ENCODE measurements at places on chromosomes 7 and 10.

GRCh38 chr7:111887734-111888133, 318.5 kb downstream of the DOCK4 start:
- no peak for DNase-seq

GRCh38 chr7:27134392-27134791, 3.8 kb upstream of the HOXA4 start:
- DNase-seq = no peak

DNA sequence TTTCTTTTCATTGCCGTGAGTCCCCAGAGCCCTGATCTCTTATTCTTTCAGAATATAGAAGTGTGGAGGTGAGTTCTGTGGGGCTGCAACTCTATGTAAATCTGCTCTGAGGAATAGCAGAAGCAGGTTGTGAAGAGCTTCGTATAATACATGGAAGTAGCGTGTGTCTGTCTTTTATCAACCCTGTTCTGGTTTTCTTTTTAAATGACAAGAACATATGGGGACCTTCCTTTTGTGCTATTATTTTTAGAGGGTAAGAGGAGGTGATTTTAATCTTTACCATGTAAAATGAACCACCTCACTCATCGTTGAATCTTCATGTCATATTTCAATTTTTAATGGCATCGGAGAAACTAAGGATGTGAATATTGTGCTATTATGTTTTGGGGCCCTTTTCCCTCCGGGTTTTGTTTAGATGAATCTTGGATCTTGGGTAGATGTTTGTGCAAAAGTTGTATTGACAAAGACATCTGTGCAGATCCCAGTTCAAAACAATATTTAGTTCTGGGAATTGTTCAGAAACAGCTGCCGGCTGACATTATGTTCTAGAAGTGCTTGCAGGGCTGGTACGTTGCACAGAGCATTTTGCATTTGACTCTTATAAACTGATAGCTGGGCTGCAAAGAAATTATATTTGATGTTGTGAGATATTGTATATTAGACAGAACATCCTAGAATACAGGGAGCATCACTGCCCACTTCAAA, 46.7 kb downstream of the PLXDC2 start:
- no peak for DNase-seq

GRCh38 chr10:96619120-96619519, 32.3 kb upstream of the TM9SF3 start:
- no peak for DNase-seq

GRCh38 chr10:67858971-67859370, 21.0 kb upstream of the DNAJC12 start:
- no peak for DNase-seq

DNA sequence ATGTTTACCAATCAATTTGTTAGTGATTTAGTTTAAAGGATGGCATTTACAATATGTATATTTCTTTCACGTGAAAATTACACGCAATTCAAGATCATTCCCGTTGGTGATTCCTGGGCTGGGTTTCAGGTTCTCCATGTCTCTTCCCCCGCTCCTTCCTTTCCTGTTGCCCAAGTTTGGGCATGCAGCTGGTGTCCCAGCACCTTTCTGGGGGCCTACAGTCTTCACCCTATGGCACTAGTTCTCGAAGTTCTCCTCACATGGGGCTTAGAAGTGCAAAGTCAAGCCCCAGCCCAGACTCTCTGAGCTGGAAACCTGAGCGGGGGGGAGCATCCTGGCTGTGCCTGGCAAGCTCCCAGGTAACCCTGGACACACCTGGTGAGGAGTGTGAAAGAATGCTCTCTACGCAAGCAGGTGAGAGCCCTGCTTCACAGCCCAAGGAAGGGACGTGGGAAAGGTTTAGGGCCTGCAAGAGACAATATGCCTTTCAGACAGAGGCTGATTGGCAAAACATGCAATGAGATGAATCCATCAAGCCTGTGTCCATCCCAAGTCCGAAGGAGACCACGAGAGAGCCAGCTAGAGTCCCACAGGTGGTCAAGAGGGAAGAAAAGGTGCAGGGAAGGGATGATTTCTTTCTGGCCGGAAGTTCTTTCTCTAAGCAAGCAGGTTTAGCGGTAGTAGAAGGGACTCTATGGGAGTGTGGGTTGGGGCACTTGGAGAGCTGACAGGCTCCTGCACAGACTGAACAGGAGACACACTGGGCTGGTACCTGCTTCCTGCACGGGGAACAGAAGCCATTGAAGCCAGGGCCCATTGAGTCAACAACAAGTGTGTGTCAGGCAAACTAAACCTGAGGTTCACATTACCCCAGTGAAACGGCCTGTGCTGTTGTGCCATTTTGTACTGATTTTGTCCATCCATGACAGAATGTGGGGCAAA, 131.1 kb downstream of the ADARB2 start:
- no peak for DNase-seq

GRCh38 chr7:36226151-36226550, 73.1 kb downstream of the EEPD1 start:
- no peak for DNase-seq

DNA sequence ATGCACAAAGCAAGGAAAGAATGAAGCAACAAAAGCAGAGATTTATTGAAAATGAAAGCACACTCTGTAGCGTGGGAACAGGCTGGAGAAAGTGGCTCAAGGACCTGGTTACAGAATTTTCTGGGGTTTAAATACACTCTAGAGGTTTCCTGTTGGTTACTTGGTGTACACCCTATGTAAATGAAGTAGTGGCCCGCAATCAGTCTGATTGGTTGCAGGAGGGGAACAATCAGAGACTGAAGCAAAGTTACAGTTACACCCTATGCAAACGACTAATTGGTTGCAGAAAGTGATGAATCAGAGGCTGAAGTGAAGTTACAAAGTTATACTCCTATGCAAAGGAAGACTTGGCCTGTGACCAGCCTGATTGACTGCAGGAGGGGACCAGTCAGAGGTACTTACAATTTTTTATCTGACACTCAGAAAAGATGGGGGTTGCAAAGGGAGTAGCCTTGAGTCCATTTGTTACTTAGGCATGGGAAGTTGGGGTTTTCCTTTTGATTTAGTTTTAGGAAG, 3.6 kb upstream of the MTPN start:
- DNase-seq = peak; percentile 38

DNA sequence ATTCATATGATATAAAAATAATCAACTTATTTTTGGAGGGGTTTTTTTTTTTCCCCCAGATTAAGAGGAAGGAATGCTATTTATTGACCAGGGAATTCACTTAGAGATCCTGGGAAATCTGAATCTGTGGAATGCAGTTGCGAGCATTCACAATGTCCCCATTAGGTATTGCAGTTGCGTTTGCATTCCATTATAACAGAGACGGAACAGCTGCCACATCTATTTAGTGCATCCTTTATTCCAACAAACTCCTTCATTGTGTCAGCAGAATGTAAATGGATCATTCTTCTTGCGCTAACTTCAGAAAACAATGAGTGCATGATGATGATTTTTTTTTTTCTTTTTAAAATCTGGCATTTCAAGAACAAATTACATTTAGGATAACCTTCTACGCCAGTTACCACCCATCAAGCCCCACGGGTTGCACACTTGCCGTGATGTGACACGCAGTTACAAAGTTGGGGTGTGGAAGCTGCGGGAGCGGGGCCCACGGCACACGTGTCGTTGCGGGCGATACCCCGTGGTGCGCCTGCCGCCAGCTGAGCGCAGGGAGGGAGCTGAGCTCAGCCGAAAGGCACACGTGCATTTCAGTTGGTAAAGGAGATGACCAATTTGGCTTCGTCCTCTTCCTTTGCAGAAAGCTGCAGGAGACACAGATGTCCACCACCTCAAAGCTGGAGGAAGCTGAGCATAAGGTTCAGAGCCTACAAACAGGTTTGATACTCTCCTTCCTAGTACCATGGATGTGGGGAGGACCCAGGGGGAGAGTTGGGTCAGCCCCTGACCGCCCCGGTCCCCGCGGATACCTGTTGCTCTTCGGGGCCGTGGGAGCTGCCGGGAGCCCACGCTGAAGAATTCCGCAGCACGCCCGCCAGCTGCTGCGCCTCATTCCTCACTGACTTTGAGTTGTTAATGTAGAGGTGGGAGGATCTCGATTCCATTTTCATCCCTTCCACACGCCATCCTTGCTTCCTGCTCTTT, 175.3 kb upstream of the SH2B2 start:
- DNase-seq = no peak

GRCh38 chr10:1696106-1696505, 41.2 kb downstream of the ADARB2 start:
- DNase-seq = no peak

DNA sequence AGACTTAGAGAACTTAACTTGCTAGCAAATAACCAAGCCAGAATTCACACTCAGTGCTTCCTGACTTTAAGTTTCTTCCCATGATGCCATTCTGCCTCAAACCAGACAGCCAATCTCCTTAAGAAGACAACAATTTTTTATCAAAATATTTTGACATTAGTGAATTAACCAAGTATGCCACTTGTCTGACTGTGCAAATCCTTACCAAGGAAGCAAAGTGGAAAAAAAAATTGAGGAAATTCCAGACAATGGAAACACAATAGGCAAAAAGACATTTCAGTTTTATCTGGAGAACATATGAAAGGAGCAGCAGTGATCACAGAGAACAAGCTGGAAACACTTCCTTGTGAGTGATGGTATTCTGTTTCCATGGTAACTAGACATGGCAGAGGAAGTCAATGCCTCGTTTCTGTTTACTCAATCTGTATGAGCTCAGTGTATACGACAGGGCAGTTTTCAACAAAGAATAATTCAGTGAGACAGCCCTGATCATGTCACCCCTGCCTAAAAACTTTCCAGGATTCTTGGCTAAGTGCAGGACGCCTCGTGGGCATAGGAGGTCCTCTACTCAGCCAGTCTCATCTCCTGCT, 114.2 kb downstream of the DYNC1I1 start:
- no peak for DNase-seq

- DNase-seq = no peak
These were observed 350.7 kb downstream of the ELMO1 start for GRCh38 chr7:37097983-37098382.

- no peak for DNase-seq
These were observed 27.5 kb downstream of the PVRIG start for GRCh38 chr7:100247152-100247757.
